GM12864 (cell line): ENCODE measurements at places on chromosomes 1 and 21.

DNA sequence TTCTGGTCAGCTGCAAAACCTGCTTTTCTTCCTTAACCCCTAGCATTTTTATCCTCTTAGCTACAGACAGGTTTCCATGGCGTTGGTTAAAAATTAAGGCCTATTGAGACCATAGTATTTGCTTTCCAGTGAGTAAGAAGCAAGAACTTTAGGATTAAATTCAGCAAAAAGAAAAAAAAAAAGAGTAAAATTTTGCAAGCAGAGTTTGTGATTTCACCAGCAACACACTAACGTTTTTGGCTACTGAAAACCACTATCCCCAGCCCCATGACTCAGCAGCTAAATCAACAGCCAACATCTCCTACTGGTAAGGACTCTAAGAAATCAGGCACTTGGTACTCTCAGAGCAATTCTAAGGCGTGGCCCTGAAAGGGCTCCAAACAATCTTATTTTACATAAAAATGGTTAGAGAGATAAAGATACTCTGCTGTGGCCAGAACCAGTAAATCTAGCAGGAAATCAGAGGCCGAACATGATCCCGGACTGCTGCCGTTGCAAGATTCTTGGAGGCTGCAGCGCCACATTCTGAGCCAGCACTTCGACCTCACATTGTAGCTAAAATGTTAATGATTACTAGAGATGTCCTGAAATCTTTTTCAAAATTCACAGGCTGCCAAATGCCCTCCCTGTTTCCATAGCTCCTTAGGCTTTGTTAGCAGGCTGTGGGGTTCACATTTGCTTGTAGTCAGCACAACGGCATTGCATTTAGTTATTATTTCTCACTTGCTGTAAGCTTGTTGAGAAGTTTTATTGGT lies 1.6 kb upstream of the ENO1 start:
- DNase-seq, result no peak

- no peak for DNase-seq
These were observed 1.1 kb upstream of the KCNJ15 start for GRCh38 chr21:38255571-38256117.

DNA sequence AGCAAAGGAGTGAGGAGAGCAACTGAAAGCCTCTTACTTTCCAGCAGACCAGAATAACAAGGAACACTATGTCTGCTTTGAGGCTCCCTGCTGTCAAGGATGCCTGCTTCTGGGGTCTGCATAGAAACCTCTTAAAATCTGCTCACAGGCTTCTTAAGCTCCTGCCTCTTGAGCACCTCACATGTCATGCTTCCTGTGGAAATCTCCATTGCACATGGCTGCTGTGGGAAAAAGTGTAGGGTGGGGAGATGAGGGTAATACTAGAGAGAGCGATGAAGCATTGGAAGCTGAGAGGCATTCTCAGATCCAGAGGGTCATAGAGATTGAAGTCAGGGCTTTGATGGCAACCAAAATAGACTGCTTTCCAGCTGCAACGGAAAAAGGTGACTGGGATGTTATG lies 6.2 kb upstream of the HLX start:
- DNase-seq, result no peak

- no peak for DNase-seq
These were observed 98.8 kb downstream of the RABGAP1L start for GRCh38 chr1:174258148-174258550.

DNA sequence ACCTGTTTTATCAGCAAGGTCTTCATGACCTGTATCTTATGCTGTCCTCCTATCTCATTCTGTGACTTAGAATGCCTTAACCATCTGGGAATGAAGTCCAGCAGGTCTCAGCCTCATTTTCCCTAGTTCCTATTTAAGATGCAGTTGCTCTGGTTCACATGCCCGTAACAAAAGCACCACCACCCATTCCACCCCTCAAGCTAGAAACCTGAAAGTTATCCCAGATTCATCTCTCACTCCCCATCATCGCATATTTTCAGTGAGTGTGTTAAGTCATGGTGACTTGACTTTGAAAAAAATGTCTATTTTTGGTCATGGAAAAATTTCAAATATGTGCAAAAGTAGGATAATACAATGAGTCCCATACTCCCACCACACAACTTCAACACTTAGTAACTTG lies 11.7 kb downstream of the HMGN2 start:
- no peak for DNase-seq

DNA sequence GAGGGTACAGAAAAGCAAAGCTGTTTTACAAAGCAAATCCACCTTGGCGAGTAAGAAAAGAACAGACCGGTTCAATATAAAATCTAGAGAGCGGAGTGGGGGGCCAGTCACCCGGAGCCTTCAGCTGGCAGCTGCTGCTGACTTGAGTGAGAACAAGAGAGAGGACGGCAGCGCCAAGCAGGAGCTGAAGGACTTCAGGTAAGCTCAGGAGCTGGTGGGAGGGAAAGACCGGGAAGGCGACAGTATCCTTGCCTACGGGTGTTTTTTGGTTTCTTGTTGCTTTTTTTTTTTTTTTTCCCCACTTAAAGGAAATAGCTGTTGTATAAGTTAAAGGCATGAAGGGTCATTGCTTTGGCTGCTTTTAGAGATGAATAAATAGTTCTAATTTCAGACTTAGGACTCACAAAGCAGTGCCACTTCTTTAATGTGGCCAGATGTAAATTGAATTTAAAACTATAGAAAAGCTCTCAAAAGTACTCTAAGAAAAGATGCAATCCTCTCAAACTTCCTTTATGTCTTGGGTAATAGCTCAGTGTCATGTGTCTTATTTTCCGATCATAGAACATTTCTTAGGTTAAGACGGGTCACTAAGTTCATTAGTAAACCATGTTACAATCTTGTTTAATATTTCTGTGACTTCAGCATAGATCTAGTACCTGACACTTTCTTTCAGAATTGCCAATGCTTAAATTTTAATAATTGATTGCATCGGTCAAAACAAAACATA lies 82.8 kb downstream of the PRDM2 start:
- no peak for DNase-seq

- DNase-seq, result no peak
These were observed 52.5 kb upstream of the DMRTB1 start for GRCh38 chr1:53406551-53407235.

- DNase-seq, result no peak
These were observed 242.5 kb upstream of the TMPRSS15 start for GRCh38 chr21:18646116-18646515.

GRCh38 chr21:32282992-32283391 lies 4.1 kb upstream of the MIS18A start:
- no peak for DNase-seq

DNA sequence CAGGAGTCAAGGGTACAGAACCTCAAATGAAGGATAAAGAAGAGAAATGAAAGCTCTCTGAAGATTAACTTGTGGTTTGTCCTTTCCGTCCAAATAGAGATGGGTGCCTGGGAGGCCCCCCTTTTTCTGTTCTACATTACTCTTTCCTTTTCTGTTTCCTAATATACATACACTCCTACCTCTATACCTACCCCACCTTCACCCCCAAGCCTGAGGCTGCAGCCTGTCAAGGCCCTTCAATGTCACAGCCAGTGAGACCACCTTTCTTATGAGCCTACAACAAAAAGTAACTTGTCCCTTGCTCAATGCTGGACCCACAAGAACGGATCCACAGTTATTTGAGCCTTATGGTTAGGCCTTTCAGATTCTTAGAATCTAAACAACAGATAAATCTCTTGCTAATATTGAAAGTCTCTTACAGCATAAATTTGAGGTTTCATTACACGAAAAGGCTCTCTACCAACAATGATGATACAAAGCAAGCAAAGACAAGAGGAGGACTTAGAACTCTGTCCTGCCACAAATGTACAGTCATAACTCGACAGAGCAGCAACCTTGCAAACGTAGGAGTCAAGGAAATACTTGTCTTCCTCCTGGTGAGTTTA lies 4.1 kb upstream of the TRAF3IP3 start:
- peak; percentile 76 for DNase-seq

DNA sequence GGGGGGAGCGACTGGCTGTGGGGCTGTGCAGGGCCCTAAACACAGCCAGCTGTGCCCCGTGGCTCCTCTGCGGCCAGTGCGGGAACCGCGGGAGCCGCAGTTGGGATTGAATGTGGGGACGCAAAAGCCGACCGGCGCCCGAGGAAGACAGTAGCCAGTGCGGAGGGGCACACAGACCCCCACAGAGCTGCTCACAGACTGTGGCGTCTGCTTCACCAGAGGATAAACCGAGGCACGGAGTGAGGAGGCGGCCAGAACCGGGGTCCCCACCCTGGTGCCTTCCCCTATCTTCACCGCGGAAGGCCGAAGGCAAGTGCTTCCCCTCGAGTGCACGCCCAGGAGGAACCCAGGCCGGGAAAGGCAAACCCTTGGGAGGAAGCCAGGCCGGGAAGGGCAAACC lies 8.7 kb upstream of the TMEM52 start:
- no peak for DNase-seq

DNA sequence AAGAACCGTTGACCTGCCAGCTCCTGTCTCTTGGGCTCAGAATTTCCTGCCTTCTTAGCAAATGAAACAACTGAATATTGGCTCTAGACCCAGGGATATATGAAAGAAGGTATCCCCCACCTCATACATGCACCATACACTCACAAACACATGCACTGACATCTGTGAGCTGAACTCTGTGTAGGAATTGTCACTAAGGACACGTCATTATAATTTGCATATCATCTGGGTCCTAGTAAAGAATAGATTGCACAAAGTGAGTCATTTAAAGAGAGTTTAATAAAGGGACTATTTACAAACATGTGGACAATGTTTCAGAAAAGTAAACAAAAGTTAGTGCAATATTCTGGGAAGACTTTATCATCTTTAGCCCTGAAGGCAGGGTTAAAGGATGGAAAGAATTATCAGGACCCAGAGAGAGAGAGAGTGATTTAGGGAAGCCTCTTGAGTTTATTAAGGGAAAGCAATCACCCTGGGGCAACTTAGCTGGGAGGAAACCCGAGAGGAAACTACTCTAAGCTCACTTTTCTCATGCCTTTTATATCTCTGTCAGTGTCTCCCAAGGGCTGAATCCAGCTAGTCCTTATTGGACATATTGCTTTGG lies 74.1 kb upstream of the PLA2G4A start:
- DNase-seq, result no peak

GRCh38 chr1:201461645-201462441 lies 7.1 kb downstream of the PHLDA3 start:
- DNase-seq, result no peak

- no peak for DNase-seq
These were observed 3.6 kb upstream of the RD3 start for GRCh38 chr1:211495584-211495983.

DNA sequence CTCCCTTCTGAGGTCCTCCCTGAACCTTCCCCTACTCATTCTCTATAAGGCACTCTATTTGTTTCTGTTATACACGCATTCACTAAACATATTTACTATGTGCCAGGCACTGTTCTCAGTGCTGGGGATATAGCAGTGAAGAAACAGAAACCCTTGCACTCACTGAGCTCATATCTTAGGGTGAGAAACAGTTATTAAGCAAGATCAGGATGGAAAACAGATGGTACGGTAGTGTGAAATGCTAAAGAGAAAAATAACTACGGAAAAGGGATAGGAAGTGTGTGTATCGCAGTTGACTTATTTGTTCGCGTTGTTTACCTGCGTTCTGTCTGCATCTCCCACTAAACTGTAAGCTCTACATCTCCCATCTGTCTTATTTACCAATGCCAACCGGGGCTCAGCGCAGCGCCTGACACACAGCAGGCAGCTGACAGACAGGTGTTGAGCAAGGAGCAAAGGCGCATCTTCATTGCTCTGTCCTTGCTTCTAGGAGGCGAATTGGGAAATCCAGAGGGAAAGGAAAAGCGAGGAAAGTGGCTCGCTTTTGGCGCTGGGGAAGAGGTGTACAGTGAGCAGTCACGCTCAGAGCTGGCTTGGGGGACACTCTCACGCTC lies 572 bp downstream of the CYB5RL start:
- DNase-seq, result no peak

DNA sequence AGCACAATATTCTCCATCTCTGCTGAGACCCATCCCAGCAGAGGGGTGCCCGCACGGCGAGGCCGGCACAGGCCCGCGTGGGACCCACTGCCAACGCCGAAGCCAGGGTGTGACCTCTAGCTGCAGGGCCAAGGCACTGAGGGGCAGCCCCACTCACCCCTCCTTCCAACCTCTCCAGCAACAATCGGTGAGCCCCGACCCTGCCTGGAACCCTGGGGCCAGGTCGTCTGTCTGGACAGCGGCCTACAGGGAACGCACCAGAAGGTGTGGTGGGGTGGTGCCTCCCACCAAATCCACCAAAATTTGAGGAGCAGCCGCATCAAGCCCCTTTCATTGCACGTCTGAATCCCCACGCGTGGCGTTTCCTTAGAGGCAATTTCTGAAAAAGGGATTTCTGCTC lies 63.0 kb upstream of the ADARB1 start:
- no peak for DNase-seq

- DNase-seq, result no peak
These were observed 317.0 kb downstream of the PAPPA2 start for GRCh38 chr1:176779992-176780328.

GRCh38 chr1:197066277-197066676 lies 783 bp downstream of the F13B start:
- DNase-seq, result no peak

GRCh38 chr1:241020851-241021697 lies 335.9 kb downstream of the RGS7 start:
- no peak for DNase-seq

DNA sequence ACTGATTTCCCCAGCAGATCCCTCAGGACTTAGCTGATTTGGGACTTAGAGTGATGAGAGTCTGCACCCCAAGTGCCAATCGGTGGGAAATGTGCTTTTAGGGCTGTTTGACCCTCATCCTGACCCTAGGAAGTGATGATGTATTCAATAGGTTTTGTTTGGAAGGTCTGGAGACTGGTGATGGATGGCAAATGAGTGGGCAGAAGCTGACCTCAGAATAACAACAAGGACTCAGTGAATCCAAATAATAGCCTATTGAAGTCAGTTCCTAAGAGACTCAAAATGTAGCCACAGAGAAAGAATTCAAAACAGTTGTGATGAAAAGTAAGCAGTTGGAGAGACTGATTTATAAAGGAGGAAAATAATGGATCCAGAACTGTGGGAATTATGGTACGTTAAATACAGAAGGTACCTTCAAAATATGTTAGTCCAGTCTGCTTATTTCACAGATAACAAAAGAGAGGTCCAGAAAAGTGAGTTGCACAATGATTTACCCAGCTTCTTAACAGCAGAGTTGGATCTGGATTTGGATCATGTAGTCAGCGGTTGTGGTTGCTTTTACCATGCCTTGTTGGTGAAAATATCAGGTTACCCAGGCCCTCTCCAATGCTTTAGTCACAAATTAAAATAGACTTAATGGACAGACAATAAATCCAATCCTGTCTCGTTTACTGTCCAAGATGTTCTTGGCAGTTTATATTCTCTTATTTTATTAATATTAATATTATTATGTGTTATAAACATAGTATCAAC lies 123.0 kb upstream of the PTBP2 start:
- no peak for DNase-seq

GRCh38 chr1:202068596-202068995 lies 54.1 kb upstream of the GPR37L1 start:
- no peak for DNase-seq
